ENCODE measurements at places on chromosomes 12 and 14.

DNA sequence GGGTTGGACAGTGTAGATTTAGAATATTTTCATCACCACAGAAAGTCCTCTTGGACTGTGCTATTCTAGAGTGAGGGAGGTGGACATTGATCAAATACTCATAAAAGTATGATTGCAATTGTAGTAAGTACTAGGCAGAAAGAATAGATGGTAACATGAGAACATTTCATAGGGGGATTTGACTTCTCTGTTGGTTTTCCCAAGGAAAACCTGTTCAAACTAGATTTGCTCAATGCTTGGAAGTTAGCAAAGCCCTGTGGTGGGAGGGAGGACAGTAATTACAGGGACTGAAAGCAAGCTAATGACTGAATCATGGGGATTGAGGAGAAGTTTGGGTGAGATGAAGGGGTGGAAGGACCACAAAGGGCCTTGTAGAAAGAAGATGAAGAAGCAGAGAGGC is 24.4 kb upstream of the EID3 start:
- no peaks in the 10 kb centered on the region for H3K4me1 ChIP-seq
- no peaks in the 10 kb centered on the region for H3K27me3 ChIP-seq
- no peak overlapping the region for H3K27ac ChIP-seq

- H3K27ac ChIP-seq, result no peak overlapping the region
- H3K4me3 ChIP-seq, result no peak overlapping the region
- no peak for DNase-seq
- no peaks in the 10 kb centered on the region for H3K36me3 ChIP-seq
Observed at GRCh38 chr14:101070540-101071492, 167.3 kb upstream of the RTL1 start.

GRCh38 chr14:25887251-25887878 is 710.5 kb downstream of the NOVA1 start:
- no peak for DNase-seq
- H3K4me1 ChIP-seq, result no peaks in the 10 kb centered on the region
- no peaks in the 10 kb centered on the region for H3K36me3 ChIP-seq
- H3K27ac ChIP-seq, result no peak overlapping the region
- H3K27me3 ChIP-seq, result no peaks in the 10 kb centered on the region
- H3K4me3 ChIP-seq, result no peak overlapping the region

GRCh38 chr12:130965214-130965613 is 11.5 kb downstream of the ADGRD1 start:
- H3K27ac ChIP-seq, result no peak overlapping the region
- H3K27me3 ChIP-seq, result no peaks in the 10 kb centered on the region
- H3K36me3 ChIP-seq, result no peaks in the 10 kb centered on the region
- no peaks in the 10 kb centered on the region for H3K4me1 ChIP-seq
- no peak overlapping the region for H3K4me3 ChIP-seq
- DNase-seq, result no peak

DNA sequence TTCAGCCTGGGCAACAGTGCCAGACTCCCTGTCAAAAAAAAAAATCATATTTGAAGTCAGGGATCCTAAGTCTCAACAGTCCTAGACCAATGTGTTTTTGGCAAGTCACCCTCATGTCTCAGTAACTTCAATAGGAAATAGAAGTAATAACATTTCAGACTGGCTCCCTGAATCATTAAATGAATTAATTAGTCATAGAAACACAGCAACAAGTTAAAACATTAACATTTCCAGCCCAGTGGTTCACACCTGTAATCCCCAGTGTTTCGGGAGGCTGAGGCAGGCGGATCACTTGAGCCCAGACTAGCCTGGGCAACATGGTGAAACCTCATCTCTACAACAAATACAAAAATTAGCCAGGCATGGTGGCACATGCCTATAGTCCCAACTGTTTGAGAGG is 125.2 kb downstream of the GTF2A1 start:
- H3K4me3 ChIP-seq, result no peak overlapping the region
- no peaks in the 10 kb centered on the region for H3K27me3 ChIP-seq
- DNase-seq, result no peak
- peaks cover 89% of the 10 kb centered on the region for H3K36me3 ChIP-seq

- DNase-seq, result no peak
- H3K36me3 ChIP-seq, result no peaks in the 10 kb centered on the region
- no peak overlapping the region for H3K4me3 ChIP-seq
- H3K4me1 ChIP-seq, result no peaks in the 10 kb centered on the region
- H3K27ac ChIP-seq, result no peak overlapping the region
Observed at GRCh38 chr12:121167232-121167820, 34.6 kb downstream of the P2RX7 start.

DNA sequence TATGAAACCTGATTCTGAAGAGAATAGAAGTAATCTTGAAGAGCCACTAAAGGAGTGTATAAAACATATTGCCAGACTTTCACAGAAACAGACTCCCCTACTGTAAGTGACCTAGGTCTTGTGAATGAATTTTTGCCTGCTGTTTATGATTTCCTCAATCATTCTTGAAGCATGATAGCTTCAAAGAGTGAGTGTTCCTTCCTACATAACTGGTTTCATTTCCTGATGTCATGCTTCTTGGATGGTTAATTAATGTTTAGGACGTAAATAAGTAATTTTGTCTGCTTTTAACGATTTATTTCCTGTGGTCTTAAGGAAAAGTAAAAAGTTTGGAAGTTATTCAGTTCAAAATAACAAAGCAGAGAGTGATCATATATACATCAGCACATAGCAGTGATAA is 129.8 kb downstream of the PIK3C2G start:
- DNase-seq, result no peak
- no peaks in the 10 kb centered on the region for H3K36me3 ChIP-seq
- no peak overlapping the region for H3K27ac ChIP-seq
- no peaks in the 10 kb centered on the region for H3K4me1 ChIP-seq
- no peaks in the 10 kb centered on the region for H3K27me3 ChIP-seq
- H3K4me3 ChIP-seq, result no peak overlapping the region

DNA sequence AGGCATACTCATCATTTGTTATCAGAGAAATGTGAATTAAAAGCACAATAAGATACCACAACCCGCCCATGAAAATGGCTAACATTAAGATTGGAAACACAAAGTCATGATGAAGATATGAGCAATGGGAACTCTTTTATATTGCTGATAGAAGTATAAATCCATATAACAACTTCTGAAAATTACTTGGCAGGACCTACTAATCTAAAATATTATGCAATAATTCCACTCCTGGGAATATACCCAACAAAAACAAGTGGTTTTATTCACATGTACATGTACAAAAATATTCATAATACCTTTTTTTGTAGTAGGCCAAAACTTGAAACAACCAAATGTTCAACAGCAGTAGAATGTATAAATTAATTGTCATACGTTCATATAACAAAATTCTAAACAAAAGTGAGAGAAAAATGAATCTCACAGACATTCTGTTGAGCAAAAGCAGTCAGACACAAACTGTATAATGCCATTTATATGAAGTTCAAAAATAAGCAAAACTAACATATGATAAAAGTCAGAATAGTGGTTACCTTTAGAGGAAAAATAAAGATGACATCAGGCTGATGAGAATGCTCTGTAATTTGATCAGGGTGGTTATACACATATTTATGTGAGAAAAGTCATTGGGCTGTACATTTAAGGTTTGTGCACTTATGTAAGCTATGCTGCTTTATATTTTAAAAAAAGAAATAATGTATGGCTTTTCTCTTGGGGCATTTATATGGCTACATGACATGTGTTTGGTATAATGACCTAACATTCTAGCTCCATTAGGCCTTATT is 309.2 kb upstream of the KITLG start:
- H3K36me3 ChIP-seq, result no peaks in the 10 kb centered on the region
- H3K4me1 ChIP-seq, result no peaks in the 10 kb centered on the region
- H3K27ac ChIP-seq, result no peak overlapping the region
- no peak overlapping the region for H3K4me3 ChIP-seq
- no peak for DNase-seq
- H3K27me3 ChIP-seq, result no peaks in the 10 kb centered on the region

DNA sequence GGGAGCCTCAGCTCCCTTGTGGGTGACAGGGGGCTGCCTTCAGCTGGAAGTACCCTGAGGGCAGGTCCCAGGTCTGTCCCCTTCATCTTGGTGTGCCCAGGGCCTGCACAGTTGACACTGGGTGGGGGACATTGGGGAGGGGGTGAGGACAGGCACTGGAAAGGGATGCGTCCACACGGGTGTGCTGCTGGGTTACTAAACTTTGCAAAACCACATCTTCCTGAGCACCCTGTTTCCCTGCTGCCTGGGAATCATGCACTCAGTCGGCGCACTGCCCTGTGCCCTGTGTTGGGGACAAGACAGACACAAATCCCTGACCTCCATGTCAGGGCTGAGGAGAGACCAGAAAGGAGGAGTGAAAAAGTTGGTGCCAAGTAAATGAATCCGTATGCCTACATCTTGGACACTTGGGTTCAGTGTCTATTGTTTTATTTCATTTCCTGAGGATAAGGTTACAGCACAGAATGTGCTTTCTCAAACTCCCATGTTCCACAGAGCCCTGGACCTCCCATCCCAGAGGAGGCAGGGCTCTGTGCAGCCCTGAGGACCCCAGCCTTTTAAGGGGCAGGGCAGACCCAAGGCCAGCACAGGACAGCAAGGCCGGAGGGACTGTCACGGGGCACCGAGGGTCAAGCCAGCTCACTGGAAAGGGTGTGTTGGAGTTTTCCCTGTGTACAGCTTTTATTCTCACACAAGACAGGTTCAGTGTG is 2.9 kb upstream of the SLC25A29 start:
- peaks cover 12% of the 10 kb centered on the region for H3K36me3 ChIP-seq
- no peaks in the 10 kb centered on the region for H3K27me3 ChIP-seq
- H3K4me1 ChIP-seq, result peaks cover 28% of the 10 kb centered on the region
- no peak overlapping the region for H3K27ac ChIP-seq
- DNase-seq, result no peak
- H3K4me3 ChIP-seq, result no peak overlapping the region

DNA sequence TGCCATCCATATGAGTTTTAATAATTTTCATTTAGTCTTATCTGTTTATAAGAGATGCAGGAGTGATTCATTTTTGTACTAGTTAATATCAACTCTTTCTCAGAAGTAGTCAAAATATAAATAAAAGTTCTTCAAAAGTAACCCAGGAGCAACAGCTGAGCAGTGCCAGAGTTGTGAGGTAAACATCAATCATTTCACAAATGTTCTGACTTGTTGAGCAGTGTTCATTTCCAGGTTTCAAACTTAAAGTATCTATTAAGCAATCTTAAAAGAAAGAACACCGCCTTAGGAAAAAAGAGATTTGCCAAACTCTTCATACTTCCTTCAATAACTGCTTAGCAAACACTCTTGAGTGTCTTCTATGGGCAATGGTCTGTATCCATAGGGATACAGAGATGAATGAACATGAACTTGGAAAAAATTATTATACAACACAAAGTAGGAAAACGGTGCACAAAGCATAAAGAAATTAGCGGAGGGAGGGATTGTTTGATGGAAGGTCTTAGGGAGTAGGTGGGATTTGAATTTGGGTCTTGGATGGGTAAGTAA is 41.9 kb upstream of the POC1B start:
- no peak overlapping the region for H3K27ac ChIP-seq
- H3K27me3 ChIP-seq, result no peaks in the 10 kb centered on the region
- H3K4me1 ChIP-seq, result no peaks in the 10 kb centered on the region
- DNase-seq, result no peak
- H3K36me3 ChIP-seq, result no peaks in the 10 kb centered on the region
- H3K4me3 ChIP-seq, result no peak overlapping the region

GRCh38 chr12:123828120-123828519 is 66.0 kb downstream of the DNAH10 start:
- peaks cover 5% of the 10 kb centered on the region for H3K27me3 ChIP-seq
- no peaks in the 10 kb centered on the region for H3K36me3 ChIP-seq
- no peak for DNase-seq
- no peak overlapping the region for H3K4me3 ChIP-seq
- H3K4me1 ChIP-seq, result no peaks in the 10 kb centered on the region

DNA sequence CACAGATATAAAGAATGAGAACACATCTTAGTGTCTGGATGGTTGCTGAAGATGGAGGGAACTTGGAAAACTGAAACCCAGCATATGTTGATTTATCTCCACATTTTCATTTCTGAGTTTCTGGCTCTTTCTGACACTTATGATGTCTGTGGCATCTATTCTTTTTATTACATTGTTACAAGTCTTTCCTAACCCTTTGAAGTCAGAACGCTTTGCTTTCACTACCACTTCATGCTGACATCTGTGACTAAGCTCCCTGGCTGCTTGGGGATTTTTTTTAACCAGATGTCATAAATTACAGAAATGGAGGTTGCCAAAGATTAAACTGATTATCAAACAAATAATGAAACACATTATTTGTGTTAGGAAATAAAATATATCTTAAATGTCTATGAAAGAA is 188.7 kb downstream of the KITLG start:
- no peak overlapping the region for H3K27ac ChIP-seq
- H3K36me3 ChIP-seq, result no peaks in the 10 kb centered on the region
- no peak for DNase-seq
- H3K4me1 ChIP-seq, result no peaks in the 10 kb centered on the region
- H3K27me3 ChIP-seq, result peaks cover 8% of the 10 kb centered on the region

DNA sequence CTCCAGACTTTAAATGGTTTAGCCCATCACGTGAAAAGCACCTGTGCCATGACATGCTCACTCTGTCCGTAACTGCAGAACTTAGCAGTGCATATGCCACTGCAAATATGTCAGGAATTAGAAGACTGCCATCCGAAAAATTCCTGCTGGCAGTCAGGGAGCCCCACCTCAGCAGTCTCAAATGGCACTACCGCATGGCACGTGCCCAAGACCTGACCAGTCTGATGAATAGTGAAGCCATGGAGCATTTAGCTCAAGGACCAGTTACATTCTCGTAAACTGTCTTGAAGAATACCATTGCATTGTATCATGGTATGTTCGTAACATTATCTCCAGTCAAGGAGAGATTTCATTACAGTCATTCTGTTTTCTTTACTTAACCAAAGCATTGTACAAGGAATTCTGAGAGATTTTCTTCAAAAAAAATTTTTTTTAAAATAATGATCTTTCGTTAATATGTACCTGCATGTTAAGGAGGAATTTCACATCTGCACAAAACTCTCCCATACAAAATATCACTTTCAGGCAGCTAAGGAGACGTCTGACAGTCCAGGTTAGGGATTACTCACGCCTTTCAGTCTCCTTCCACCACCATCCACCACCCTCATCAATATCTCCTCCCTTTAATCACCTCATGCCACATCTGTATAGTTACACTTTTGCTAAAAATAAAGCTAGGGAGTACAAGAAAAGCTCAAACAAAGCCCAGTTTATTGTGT is 138.5 kb downstream of the ANO2 start:
- no peak overlapping the region for H3K27ac ChIP-seq
- H3K36me3 ChIP-seq, result no peaks in the 10 kb centered on the region
- peaks cover 17% of the 10 kb centered on the region for H3K27me3 ChIP-seq
- no peak for DNase-seq

DNA sequence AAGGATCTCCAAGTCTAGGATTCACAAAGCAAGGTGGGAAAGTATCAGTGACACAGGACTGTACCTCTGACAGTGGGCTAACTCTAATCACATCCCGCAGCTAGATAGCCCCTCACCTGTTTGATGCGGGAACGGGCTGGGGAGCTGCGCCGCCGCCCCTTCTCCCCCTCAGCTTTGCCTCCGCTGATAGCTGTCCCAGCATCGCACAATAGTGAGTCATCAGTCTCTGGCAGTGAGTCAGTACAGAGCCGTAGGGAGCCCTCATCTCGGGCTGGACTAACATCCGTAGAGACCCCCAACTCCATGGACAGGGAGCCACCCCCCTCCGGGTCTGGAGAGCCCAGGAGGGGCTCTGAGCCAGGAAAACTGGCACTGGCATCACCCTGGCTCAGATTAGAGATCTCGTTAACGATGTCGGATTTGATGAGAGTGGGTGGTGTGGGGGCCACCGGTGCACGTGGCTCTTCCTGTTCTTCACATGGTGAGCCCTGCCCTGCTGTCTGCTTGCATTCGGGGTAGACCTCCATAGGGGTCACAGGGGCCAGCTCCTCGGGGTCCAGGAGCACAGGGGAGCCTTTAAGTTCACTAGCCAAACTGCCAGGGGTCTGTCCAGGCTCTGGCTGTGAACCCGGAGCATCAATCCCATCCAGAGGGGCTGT is 10.9 kb downstream of the KMT2D start:
- peaks cover 5% of the 10 kb centered on the region for H3K4me1 ChIP-seq
- H3K36me3 ChIP-seq, result peaks cover 98% of the 10 kb centered on the region
- no peak for DNase-seq
- no peak overlapping the region for H3K27ac ChIP-seq
- H3K4me3 ChIP-seq, result no peak overlapping the region
- H3K27me3 ChIP-seq, result no peaks in the 10 kb centered on the region
